ENCODE measurements at places on chromosomes 11 and 22. TPM values are rescaled to one million over a fixed set of nuclear protein-coding genes. Genes with fewer than 3 reads are reported as not detected.

Gene CCDC116
- 1.2 TPM for total RNA-seq

Gene GNG3
- total RNA-seq: 1.8 TPM

Gene APOL5
- not detected for total RNA-seq

Gene HBB
- 157 TPM for total RNA-seq

Measured in activated B cell treated with CpG ODN at 0.5 μM for 24 hours (primary cell).